ENCODE measurements at places on chromosomes 2 and 18.

GRCh38 chr2:72561621-72562318, 264.1 kb downstream of the EXOC6B start:
- DNase-seq, result no peak

- no peak for DNase-seq
These were observed 367.8 kb upstream of the HS6ST1 start for GRCh38 chr2:128686497-128686859.

DNA sequence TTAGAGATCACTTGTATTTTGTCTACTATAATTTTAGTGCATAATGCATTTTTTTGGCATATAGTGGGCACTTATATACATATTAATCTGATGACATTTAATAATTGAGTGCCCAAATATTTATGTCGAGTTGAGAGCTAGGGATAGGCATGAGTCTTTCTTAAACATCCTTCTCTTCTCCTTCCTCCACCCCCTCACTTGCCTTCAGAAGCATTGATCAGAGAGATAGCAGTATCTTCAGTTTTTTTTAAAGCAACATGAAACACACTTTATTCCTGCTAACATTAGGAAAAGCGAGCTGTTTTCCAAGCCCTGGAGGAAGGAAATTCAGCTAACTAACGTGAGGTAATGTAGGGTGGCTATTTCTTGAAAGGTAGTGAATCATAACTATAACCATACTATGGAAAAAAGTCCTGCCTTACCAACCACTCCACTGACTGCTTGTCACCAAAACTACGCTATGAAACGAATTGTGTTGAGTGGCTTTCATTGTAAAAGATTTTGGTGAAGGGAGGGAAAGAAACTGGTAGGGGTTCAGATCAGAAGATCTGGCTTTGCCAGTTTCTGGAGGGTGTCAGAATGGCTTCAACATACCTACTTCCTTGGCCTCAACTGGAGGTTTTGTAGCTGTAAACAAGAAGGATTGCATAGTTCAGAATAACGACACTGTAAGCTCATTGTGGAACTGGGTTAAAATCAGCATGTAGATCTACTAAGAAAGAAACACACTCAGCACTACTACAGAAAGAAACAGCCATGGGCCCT, 2.3 kb upstream of the ITGA4 start:
- no peak for DNase-seq

DNA sequence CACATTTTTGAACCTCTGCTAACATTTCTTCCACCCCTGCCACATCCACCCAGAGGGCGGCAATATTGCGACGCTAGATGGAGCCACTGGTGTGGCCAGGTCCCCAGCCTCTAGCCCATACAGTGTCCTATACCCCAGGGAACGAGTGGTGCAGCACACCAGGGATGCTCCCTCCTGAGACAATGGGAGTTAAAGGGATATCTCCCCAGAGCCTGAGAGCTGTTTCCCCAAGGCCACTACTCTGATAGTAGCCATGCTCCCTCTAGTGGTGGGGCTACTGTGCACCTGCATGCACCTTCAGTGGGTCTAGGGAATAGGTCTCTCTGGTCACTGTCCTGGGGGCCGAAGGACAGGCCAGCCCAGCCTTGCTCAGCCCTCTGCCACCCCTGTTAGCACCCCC, 336.4 kb upstream of the FSHR start:
- no peak for DNase-seq

DNA sequence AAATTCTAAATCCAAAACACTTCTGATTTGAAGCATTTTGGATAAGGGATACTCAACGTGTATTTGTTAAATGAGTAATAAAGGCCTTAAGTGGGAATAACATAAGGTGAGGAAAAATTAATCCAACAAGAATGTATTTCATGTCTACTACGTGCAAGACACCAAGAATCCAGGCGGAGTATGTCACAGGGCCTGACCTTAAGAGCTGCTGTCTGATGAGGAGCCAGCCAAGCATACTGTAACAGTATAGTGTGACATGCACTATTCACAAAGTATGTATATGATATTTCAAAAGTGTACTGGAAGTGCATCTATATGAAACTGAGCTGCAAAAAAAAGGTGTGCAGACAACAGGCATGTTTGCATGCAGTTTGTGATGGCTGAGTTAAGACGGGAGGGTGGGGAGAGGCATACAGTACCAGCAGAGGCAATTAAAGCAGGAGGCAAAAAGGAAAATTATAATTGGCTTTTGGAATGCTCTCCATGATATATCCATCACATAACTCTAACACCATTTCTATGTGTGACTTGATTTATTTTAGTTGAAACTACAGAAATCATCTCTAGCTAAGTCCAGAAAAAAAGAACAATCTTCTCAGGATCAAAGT, 18.2 kb downstream of the IWS1 start:
- no peak for DNase-seq

DNA sequence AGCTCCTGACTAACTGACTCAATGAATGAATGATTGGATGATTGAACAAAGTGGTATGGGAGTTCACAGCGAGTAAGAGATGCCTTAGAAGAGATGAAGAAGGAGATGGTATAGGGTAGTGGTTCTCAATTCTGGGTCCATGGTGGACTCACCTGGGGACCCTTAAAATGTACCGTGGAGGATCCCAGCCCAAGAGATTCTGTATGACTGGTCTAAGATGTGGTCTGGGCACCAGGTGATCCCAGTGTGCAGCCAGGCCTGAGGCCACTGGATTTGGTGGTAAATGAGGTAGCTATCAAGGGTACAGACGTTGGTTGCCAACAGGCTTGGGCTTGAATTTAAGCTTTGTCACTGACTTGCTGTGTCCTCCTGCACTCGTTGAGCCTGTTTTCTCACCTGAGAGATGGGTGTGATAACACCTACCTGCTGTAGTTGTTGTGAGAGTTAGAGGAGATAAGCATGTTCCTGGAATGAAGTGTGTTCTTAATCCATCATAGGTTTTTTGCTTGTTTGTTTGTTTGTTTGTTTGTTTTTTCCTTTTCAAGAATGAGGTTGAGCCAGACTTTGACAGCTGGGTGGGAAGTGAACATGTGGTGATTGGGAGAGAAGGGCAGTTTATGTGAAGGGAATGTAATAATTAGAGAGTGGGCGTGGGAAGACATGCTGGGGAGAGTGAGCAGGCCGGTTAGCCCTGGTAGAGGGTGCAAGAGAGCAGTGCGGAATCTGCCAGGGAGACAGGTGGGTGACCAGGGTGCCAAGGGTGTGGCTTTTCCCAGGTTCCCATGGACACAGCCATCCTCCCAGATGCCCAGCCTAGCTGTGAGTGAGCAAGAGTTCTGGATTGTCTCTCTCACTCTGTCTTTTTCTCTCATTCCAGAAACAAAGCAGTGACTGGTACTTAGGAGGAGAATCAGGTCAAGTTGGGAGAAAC, 31.4 kb upstream of the IL1B start:
- DNase-seq, result no peak

DNA sequence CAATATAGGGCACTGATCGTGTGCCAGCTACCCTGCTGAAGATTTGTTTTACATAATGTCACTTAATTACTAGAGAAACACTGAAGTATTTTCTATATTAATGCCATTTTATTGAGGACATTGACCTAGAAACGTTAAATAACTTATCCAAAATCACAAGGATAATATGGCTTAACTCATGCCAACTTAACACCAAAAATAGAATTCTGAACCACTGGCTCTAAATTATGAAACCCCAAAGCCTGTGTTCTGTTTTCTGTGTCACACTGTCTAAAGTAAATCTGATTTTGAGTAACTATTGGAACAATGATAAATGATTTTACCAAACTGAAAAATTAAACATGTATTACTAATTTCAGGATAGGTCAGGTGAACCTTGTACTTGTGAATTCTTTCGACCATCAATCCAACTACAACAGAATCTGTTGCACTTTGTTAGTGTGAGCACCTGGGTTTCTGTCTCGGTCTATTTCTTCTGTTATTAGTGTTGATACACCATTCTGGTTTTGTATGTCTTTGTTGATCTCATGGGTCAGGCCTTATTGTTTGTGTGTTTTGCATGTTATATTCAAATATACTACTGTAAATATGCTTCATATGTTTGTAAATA, 48.2 kb upstream of the CCDC141 start:
- DNase-seq, result no peak

DNA sequence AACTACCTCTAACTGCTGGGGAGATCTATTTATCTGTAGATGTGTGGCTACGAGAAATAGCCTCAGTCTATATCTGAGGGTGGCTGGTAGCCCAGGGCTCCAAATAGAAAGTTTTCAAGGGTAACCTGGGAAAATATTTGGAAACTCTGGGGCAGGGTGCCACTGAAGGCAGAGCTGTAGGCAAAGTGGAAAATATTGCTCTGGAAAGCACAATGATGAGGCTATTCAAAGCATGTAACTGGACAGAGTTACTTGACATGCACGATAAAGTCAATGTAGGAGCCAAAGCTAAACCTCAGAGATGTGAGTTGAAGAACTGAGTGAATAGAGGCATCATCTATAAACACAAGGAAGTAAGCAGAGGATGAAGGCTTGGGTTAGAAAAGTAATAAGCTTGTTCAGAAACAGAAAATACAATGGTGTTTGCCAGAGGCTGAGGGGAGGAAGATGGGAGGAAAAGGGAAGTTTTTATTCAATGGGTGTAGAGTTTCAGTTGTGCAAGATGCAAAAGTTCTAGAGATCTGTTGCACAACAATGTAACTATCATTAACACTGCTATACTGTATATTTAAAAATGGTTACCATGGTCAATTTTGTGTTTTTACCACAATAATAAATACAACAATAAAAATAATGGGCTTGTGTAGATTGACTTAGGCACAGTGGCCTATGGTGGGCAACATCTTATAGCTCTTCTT, 171.6 kb downstream of the MBD2 start:
- DNase-seq, result no peak

DNA sequence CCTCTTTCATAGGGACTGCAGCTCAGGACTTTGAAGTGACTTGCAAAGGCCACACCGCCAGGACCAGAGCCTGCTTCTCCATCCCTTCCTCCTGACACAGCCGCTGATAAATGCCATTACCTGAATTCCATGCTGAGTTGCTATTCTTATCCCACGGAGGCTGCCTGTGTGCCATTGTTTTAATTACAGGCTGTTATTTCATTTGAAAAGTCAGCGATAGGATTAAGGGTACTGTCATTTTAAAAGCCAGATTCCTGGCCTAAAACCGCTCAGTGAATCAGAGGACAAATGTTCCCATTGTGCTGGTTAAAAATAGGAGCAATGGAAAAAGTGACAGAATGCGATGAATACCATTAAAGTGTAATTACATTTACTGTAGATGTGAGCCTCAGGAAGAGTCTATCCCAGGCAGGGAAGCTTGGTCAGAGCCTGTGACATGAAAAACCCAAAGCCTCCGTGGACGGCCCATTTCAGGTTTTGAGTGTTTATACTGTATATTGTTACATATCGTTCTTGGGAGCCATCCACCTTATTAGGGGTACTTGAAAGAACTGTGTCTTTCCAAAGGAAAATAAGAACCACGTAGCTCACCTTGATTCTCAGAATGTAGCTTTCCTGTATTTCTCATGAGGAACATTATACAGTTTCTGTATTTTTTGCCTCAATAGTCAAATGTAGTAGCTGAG, 41.3 kb downstream of the PDCL3 start:
- DNase-seq, result no peak

DNA sequence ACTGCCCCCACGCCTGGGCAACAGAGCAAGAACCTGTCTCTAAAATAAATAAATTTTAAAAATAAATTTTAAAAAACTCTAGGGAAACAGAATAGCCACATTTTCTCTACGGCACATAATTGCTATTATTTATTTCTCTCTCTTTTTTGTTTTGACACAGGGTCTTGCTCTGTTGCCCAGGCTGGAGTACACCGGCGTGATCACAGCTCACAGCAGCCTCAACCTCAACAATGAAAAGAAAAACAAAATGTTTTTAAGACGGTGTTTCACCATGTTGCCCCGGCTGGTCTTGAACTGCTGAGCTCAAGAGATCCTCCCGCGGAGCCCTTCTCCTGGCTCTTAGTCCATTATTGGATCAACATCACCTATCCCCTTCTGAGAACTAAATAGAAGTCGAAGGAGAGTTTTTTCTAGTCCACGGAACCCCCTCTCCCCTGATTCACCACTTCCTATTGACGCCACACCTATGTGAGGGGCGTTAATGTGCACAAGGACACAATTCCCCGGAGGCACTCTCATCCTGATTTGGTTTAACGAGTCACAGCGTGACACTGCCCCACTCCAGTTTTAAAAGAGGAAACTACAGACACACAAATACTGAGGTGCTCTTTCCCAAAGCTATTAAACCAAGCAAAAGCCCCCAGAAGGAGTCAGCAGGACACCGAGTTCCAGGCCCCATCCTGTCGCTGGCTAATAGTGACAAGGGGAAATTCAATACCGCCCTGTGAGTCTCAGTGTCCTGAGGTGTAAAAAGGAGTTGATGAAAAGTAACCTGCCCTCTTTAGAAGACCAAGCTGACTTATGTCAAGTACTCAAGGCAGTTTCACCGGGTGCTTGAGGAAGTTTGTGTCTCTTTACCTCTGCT, 1.1 kb downstream of the NPC1 start:
- peak; percentile 21 for DNase-seq

DNA sequence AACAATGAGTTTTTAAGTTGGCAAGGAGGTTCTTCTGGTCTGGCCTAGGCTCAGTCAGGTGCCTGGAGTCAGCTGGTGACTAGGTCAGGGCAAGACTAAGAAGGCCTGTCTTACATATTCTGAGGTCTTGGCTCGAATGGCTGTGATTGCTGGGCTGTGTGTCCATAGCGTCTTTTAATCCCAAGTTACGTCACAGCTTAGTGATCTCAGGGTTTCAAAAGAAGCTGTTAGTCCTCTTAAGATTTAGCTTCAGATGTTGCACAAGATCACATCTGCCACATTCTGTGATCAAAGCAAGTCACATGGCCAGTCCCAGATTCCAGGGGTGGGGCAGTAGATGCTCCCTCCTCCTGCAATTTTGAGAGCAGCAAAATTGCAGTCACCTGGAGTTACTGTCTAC, 61.3 kb downstream of the PKP4 start:
- no peak for DNase-seq

- no peak for DNase-seq
These were observed 57.1 kb downstream of the ZFP36L2 start for GRCh38 chr2:43169099-43169945.

DNA sequence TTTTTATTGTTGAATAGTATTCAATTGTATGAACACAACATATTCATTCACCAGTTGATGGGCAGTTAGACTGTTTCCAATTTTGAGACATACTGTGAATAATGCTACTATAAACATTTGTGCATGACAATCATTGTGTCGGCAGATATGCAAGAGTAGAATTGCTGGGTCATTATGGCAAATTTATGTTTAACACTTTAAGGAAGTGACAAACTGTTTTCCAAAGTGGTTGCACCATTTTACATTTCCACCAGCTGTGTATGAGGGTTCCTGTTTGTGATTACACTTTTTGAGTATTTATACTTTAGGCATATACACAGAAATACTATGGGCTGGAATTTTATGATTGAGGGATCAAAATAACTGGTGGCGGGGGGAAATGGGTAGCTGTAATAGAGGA, 61.2 kb downstream of the MAP4K3 start:
- DNase-seq, result no peak

- no peak for DNase-seq
These were observed 132.4 kb upstream of the RAB6C start for GRCh38 chr2:129847043-129847442.

DNA sequence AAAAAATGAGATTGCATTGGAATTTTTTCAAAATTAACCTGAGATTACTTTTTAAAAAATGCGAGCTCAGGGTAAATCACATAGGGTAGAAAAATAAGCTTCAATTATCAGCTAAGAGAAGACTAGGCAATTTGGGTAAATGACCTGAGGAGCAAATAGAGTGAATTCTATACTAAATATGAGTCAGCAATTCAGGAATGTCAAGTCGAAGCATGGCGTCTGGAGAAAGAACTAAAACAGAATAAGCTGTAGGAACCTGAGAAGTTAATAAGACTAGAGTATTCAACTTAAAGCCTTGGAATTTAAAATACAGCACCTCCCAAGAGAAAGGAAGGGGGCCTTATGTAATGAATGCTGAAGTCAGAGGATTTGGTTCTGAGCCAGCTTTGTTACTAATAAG, 487.0 kb downstream of the SUCLG1 start:
- no peak for DNase-seq
